ENCODE measurements at places on chromosomes 5 and 9.
A peak's percentile ranks its signal among the peaks of the same experiment; 100 is the strongest.

DNA sequence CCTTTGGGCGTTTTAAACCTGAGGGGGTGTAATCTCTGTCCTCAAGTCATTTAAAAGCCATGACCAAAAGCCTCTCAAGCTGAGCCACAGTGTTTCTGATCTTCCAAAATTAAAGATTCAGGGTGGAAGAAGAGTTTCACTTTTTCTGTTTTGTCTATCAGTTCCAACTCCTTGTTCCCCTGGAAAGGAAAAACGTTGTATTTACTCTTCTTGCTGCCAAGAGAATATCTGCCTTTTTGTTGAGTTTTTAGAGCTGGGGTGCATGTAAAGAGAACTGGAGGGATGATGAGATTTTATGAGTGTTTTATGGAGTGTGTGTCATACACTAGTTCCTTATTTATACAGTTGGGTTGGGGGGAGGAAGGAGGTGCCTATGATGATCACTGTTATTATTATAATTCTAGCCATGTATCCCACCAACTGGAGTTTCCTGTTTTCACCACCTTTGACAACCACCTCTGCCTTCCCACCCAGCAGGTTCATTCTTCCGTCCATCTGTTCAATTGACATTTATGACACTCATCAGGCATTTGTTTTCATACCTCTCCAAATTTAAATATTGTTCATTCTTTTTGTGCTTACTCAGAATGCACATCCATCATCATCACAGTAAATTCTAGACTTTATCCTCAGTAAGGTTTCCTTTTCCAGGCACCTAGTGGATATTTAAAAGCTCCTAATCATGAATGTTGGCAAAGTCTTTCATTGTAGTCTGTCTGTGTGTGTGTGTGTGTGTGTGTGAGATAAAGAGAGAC, 97.9 kb upstream of the MPDZ start:
- no peak for DNase-seq

DNA sequence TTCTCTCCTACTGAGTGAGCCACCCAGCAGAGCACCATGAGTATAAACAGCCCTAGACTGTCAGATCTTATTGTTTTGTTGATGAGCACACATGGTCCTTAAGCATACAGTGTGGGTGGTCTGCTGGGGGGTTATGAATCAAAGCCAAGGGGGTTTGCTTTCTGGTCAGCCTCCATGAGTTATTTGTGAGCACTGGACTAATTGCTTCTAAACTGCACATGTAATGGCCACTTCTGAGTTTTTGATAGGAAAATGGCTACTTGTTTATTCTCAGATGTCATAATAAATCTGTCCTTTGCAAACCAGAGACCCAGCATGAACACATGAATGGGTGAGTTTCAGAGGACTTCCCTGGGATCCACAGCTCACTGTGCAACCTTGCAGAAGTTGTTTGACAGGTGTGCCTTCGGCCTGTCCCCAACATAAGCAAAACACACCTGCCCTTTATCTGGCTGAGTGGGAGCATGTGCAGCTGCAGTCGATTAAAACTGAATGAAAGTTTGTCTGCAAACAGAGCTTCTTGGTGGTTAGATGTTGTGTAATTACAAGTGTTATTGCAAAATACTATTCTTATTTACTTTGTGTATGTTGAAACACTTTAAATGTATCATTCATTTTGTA, 35.9 kb downstream of the MAMDC2 start:
- no peak for DNase-seq

DNA sequence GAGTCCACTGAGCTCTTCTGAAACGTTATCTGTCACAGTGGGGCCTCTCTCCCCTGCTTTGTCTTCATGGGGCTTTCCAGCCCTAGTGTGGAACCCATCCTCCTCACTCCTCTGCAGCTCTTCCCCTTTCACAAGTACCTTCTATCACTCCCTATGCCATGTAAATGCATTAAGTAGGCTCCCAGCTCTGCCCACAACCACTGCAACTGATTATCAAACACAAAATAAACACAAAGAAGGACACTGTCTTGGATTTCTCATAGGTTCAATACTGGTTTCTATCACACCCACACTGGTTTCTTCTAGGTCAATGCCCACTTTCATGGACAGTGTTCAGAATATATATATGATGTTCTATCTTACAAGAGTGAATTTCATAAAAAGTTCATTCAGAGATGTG, 139.4 kb downstream of the GNAQ start:
- DNase-seq = no peak

DNA sequence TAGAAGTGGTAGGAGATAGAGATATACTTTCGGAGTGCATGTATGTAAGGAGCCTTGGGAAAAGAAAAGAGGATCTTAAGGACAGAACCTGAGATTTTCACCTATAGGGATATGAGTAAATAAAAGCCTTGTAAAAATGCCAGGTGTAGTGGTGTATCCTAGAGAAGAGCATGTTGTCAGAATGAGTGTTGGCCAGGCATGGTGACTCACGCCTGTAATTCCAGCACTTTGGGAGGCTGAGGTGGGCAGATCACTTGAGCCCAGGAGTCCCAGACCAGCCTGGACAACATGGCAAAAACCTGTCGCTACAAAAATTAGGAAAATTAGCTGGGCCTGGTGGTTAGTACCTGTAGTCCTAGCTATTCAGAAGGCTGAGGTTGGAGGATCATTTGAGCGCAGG, 76.0 kb downstream of the IPO11 start:
- no peak for DNase-seq

GRCh38 chr5:155299386-155300005, 285.9 kb downstream of the KIF4B start:
- no peak for DNase-seq

DNA sequence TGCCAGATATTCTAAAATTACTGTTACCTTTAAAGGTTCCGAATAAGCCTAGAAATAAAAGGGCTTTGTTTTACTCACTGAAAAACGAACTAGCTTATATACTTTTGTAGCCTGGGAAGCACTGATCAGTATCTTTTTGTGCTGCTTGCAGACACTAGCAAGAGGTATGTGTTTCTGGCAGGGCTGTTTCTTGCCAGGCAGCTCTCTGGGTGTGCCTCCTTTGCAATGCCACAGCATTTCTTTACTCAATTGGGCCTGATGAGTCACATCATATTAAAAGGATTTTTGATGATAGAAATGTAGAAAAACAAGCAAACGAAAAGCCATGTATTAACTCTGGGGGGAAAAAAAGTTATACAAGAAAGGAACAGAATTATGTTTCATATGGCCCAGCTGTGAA, 35.6 kb downstream of the CD180 start:
- peak; percentile 14 for DNase-seq

- DNase-seq = peak; percentile 62
Observed at GRCh38 chr9:78030553-78031443, 813 bp downstream of the GNAQ start.

GRCh38 chr9:35726931-35727330, 5.1 kb downstream of the TLN1 start:
- DNase-seq = peak; percentile 40

GRCh38 chr5:86865256-86865785, 247.6 kb downstream of the COX7C start:
- no peak for DNase-seq

GRCh38 chr5:58156361-58156760, 303.5 kb downstream of the PLK2 start:
- DNase-seq = no peak

DNA sequence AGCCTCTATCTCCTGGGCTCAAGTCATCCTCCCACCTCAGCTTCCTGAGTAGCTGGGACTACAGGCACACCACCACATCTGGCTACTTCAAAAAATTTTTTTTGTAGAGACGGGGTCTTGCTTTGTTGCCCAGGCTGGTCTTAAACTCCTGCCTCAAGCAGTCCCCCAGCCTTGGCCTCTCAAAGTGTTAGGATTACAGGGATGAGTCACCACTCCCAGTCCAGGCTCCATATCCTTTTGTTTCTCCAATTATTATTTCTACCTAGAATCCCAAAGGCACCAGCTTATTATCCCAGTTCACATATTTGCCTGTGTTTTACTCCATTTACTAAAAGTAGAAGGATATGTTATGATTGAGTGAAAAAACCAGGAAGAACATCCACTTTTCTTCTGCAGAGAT, 84.9 kb downstream of the TEK start:
- no peak for DNase-seq

GRCh38 chr9:75912951-75913350, 22.5 kb downstream of the PCSK5 start:
- no peak for DNase-seq

DNA sequence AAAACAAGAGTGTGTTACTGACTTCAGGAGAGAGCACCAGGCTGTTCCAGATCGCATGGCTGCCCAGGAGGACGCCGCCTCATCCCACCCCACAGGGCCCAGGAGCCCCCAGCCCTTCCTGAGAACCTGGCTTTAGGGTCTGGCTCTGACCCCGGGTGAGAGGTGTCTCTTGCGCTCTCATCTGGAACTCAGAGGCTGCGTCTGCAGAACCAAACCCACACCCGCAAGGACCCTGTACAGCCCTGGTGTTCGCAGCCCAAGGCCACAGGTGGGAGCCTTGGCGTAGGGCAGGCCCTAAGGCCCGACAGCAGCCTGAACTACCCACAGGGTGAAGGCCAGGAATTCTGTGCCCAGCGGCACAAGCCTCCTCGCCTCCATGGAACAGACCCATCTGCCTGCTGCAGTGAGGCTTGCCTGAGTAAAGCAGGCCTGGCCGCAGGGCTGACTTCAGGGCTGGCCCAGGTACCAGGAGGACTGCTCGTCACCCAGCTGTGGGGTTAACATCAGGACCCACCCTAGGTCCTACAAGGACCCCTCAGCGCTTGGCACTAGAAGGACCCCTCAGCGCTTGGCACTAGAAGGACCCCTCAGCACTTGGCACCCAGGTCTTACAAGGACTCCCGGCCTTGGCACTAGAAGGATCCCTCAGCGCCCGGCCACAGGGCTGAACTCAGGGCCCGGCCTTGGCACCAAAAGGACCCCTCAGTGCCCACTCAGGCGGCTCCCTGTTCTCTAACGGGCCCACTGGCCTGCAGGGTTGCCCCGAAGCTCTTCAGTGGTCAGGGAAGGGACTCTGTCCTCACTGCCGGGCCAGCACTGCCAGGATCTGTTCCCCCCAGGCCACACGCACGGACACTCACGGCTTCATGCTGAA, 48.2 kb downstream of the NKD2 start:
- no peak for DNase-seq

DNA sequence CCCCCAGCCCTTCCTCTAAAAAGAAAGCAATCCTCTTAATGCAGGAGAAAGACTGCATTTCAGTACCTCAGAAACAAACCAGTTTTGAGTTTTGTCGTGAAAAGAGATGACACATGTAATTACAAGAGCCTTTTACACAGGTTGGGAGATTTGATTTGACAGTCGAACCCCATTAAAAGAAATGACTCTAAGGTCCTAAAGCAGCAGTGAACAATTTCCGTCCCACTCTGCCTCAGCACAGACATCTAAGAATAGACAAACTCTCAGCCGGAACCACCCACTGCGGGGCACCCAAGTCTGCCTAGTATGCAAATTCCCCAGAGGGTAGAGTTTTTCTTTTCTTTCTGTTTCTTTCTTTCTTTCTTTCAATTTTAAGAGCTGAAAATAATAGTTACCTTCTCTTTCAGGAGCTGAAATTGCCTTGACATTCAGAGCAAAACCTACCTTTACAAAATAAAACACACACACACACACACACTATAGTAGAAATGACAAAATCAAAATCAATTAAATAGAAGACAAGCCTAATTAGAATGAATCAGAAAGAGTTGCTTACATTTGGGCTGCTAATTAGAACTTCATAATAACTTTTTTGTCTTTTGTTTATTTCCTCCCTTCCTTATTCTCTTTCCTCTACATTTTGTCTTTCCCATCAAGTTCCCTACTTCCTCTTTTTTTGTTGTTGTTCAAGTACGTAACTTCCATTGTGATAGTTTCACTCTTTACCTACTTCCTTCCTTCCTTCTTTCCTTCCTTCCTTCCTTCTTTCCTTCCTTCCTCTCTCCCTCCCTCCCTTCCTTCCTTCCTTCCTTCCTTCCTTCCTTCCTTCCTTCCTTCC, 65.1 kb downstream of the BASP1 start:
- peak; percentile 11 for DNase-seq

DNA sequence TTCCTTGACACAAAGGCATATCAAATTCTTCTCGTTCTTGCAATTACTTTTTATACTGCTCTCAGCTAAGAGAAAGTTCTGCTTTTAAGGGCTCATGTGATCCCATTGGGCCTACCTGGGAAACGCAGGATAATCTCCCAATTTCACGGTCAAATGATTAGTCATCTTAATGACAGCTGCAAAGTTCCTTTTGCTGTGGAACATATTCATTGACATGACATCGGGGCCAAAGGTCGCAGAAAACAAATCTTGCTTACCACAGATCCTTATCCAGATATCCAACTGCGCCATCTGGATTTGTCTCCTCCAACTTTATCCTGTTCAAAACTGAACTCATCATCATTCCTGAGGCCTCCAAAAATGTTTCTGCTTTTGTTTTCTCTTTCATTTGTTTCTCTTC, 1085.6 kb upstream of the WWC1 start:
- no peak for DNase-seq

- DNase-seq = peak; percentile 35
Observed at GRCh38 chr5:157072508-157072907, 13.6 kb upstream of the HAVCR1 start.

- no peak for DNase-seq
Observed at GRCh38 chr5:19067741-19068140, 920.3 kb downstream of the CDH18 start.

GRCh38 chr9:106613250-106613737, 249.7 kb upstream of the ZNF462 start:
- DNase-seq = no peak

- DNase-seq = no peak
Observed at GRCh38 chr5:142131394-142131793, 22.8 kb downstream of the NDFIP1 start.

DNA sequence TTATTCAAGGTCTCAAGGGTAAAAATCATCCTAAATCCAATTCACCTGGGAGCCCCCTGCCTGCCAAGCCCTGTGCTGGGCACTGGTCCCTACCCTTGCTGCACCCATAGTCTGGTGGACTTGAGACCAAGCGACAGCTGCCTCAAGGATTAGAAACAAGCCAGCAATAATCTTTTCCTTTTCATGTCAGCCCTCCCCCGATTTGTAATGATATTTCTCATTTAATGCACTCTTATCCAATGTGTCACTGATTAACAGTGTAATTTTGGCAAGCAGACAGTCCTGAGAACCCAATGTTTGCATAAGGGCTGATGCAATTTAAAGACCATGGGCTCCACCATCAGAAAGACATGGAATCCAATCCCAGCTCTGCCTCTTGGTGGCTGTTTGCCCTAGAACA, 108.9 kb downstream of the ACTL7B start:
- no peak for DNase-seq

- DNase-seq = no peak
Observed at GRCh38 chr9:126388964-126389708, 62.5 kb downstream of the MVB12B start.

GRCh38 chr9:26814799-26815198, 77.8 kb downstream of the CAAP1 start:
- no peak for DNase-seq

All from stimulated activated naive CD8-positive, alpha-beta T cell treated with anti-CD3 and anti-CD28 coated beads, Interleukin-15, Interleukin-2, amounts not matched to agents 100 U/mL and 50 U/mL, for 24 hours (primary cell).